ENCODE measurements at places on chromosomes 6 and 20.

DNA sequence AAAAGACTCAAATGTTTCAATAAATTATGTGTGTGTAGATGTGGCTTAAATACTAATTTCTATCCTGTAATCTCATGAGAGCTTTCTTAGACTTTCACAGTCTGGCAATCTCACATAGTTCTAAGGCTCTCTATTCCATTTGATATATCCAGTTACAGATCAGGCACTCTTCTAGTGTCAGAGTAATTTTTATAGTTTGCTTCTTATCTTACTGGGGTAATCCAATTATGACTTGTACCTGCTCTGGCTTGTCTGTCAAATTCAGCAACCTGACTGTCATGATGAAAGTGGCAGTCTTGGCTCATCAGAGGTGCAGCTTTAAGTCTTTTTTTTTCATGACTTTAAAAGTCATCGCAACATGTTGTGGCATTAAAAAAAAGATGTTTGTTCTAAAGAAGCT is 513.2 kb upstream of the MAN1A1 start:
- DNase-seq: no peak

- DNase-seq: no peak
These were observed 73.7 kb downstream of the SLC22A3 start for GRCh38 chr6:160421854-160422253.

DNA sequence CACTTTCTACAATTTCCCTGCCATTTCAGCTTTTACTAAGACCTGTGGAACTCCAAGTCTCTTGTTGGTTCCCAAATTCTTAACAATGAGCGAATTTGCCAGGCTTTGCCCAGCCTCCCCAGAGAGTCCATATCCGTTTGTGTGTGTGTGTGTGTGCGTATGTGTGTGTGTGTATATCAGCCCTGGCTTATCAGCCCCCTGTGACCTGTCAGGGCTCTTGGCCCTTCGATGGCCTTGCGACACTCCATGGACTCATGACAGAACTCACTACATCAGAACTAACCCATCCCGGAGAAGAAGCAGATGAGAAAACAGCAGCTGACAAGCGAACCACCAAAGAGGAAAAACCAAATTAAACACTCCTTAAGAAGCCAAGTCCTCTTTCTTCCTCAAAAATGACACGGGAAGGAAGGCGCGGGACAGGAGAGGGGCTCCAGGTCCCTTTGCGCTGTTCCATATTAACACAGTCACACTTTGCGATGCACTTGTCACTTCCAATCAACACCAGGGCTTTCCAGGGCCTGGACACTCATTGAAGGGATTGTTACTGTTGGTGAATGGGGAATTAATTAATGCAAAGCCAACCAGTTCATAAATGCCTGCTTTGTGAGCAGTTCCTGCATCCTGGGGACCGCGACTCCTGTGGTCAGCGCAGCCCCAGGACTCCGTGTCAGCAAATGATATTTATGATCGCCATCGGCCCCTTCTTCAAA is 524.0 kb downstream of the CD83 start:
- DNase-seq: no peak

GRCh38 chr6:41103847-41104246 is 31.1 kb downstream of the NFYA start:
- DNase-seq: no peak

- DNase-seq: no peak
These were observed 656.1 kb downstream of the COL12A1 start for GRCh38 chr6:74549746-74550145.

Measured in left kidney (tissue), 8 donors.